ENCODE measurements at places on chromosomes 6 and 20. TPM values are rescaled to one million over a fixed set of nuclear protein-coding genes. Genes with fewer than 3 reads are reported as not detected.

ZNF318 gene
- 13.4 TPM for total RNA-seq

FERMT1 gene
- total RNA-seq: 15.8 TPM

DNA sequence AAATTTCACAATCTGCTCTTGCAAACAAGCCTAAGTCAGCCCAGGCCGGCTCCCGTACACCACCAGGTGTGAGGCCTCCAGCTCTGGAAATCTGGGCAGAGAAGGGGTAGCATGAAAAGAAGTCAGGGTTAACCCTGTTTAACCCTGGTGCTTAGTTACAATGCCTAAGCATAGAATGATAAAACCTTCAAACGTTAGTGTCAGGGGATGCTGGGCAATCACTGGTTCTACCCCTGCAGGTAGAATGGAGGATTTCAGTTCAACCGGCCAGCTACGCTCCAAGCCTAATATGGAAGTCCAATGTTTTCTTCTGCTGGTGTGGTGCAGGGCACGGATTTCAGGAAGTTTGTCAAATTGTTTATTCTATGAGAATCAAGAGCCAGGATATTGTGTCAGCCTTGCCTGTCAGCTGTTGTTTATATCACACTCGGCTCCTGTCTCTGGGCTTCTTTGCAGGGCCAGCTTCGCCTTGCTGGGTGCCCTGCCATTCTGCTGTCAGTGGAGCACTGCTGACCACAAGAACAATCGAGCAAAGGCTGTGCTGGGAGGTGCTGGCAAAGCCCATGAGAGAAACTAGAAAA is 20.2 kb upstream of the CD93 start:
- peak; percentile 32 for DNase-seq

DNA sequence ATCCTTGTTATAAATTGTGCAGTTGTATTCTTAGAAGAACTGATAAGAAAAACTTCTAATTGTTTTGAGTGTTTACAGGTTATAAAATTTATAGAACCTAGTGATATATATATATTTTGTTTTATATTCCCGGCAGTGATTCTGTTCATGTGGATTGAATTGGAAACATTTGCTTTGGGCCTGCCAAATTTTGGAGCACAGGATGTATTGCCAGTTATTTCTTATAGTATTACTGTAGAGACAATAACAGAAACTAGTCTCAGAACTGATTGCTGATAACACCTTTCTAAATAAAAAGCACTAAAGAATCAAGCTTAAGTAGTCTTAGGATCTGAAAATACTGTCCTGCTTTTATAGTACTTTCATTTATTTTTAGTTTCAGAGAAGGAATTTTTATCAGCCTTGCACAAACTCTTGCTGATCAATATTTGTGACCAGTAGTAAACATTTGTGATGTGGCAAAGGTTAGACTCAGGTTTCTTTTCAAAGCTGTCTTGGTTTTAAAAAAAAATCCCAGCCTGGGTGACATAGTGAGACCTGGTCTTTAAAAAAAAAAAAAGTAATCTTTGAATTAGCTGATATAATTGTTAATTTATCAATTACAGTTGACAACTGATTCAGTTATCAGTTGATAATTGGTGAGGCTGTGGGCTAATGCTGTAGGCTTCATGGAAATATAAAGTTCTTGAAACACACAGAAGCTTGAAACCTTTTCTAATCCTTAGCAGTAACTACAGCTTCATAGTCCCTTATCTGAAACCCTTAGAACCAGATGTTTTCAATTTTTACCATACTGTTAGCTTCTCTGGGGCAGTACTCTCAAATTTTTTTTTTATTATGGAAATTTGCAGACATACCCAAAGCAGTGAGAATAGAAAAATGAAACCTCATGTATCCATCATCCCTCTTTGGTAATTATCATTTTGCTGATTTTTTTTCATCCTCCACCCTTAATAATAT is 42.4 kb downstream of the RNGTT start:
- DNase-seq: no peak

DNA sequence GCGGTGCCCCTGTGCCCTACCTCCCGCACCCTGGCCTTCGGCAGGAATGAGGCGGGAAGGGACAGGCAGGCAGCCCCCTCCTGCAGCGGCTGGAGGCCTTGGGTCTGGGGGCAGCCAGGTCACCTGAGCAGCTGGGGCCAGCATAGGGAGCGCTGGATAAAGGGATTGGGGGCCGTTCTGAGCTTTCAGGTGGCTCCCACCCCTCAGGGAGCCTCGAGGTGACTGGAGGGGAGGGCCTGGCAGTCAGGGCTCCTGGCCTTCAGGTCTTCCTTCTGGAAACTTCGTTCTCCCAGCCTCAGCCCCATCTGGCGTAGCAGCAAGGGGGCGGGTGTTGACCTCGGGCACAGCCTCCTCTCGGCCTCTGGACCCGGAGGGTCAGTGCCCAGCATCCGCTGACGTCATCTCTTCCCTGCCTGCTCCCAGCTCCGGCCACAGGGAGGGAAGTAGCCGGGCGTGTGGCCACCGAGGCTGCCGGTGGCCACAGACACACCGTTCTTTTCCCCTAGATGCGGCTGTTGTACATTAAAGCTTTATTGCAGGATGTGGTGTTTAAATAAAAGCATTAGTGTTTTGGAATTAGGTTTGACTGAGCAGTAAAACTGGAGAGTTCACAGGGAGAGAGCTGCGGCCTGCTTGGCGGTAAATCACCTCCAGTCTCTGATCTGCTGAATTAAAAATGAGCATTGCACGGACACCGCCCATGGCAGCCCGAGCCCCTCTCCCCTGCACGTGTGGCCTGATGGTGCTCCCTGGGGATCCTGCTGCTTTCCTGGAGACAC is 80.0 kb upstream of the GATA5 start:
- DNase-seq: no peak

- peak; percentile 85 for DNase-seq
Observed at GRCh38 chr20:3777716-3778629, 3.3 kb downstream of the SPEF1 start.

All from GM23338 (cell line).